Activated CD8-positive, alpha-beta memory T cell treated with anti-CD3 and anti-CD28 coated beads, Interleukin-2, amount 10 ng/mL, durations not matched to agents 7 days and 5 days (primary cell): ENCODE measurements at places on chromosomes 11 and 22. TPM values are rescaled to one million over a fixed set of nuclear protein-coding genes. Genes with fewer than 3 reads are reported as not detected.
A peak's percentile ranks its signal among the peaks of the same experiment; 100 is the strongest.

INPP5J gene
- total RNA-seq, result not detected

DNA sequence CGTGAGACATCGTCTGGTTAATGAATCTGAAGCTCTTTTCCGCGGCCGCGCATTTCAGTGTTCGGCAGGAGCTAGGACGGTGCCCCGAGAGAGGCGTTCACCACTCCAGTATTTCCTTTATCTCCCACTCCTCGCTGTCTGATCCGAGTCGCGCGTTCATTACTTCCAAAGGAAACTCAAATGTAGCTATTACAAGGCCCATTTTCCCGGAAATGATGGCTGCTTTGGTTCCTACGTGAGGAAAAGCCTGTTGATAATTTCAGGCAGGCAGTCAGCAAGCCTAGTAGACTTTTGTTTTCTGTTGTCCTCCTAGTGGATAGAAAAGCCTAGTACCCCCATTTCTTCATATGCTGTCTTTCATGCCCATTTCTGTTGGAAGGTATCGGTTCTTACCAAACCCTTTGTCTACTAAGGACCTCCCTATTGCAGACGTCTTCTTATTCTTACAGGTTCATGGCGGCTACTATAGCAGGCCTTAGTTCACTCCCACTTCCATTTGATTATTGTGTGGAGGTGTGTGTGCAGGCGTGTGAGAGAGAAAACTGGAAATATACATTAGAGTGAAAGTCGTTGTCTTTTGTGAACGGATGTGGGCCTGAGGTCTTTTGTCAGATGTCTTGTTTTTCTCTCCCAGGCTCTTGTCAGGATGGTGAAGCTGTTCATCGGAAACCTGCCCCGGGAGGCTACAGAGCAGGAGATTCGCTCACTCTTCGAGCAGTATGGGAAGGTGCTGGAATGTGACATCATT, 737 bp downstream of the RBM4 start:
- H3K27me3 ChIP-seq, result no peaks in the 10 kb centered on the region
- H3K36me3 ChIP-seq, result peaks cover 61% of the 10 kb centered on the region
- H3K27ac ChIP-seq, result peak overlapping the region; percentile 97

APOL5 gene
- total RNA-seq, result not detected

GRCh38 chr22:30906411-30906810, 62.2 kb downstream of the MORC2 start:
- H3K4me3 ChIP-seq, result no peak overlapping the region
- no peak overlapping the region for H3K27ac ChIP-seq
- H3K4me1 ChIP-seq, result peaks cover 3% of the 10 kb centered on the region
- no peaks in the 10 kb centered on the region for H3K27me3 ChIP-seq
- peaks cover 1% of the 10 kb centered on the region for H3K36me3 ChIP-seq
